Astrocyte of the hippocampus (primary cell): ENCODE measurements at places on chromosomes 6 and 20.

DNA sequence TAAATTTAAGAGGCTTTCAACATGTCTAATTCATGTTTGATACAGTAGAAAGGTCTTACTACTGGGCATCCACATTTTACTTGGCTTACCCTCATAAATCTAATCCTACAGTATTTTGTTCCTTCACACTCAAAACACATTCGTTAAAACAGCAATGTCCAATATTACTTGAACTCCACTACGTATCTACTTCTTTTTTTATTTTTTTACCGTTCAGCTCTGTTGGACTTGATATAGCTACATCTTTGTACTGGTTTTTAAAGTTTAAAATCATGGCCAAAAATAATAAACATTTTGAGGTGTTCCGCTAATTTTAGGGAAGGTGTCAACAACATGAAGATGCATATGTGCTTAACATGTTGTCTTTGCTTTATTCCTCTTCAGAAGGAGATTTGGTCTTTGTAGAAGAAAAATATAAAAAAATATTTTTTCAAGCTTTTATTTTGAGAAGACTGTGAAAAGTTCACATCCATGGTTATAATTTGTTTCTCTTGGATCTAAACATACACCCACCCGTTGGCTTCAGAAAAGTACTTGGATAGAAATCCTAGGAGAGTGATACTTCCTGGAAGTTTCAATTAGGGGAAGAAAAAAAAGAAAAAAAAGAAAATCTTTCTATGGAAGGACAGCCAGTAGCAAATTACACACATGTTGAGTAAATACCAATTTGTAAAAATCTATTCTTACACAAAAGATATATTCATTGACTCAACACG, 71.5 kb downstream of the EPB41L2 start:
- DNase-seq: no peak

- no peak for DNase-seq
These were observed 494.8 kb upstream of the MAN1A1 start for GRCh38 chr6:119844387-119844786.

DNA sequence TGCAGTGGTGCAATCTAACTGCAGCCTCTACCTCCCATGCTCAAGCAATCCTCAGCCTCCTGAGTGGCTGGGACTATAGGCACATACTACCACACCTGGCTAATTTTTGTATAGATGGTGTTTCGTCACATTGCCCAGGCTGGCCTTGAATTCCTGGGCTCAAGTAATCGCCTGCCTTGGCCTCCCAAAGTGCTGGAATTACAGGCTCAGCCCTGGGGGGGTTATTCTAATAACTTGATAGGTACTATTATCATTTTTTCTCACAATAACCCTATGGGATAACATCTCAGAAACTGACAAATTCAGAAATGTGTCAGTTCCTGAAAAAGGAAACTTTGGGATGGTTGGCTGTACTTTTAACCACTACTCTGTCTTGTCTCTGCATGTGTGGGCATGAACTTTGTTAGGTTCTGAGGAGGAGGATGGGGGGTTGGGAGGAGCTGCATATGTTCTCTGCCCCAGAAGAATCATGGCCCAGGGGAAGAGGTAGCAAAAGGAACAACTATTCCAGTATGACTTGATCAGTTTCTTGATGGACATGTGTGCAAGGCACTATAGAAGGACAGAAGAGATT, 169.9 kb downstream of the CARMIL1 start:
- no peak for DNase-seq

GRCh38 chr20:41032271-41032670, 3.6 kb downstream of the TOP1 start:
- DNase-seq: no peak

GRCh38 chr6:124203812-124204167, 400.1 kb downstream of the NKAIN2 start:
- no peak for DNase-seq
